ENCODE measurements at places on chromosomes 6 and 20.

DNA sequence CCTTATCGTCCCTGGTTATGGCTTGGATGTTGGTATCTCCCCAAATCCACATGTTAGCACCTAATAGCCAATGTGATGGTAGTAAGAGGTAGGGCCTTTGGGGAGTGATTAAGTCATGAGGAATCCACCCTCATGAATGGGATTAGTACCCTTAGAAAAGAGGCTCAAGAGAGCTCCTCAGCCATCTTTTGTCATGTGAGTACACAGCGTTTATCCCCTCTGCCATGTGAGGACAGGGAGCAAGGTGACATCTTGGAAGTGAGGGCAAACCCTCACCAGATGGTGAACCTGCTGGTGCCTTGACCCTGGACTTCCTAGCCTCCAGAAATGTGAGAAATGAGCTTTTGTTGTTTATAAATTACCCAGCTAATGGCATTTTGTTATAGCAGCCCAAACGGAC lies 16.1 kb upstream of the SIRPB2 start:
- DNase-seq = no peak

GRCh38 chr6:52522655-52523054 lies 54.2 kb downstream of the TRAM2 start:
- DNase-seq = no peak

DNA sequence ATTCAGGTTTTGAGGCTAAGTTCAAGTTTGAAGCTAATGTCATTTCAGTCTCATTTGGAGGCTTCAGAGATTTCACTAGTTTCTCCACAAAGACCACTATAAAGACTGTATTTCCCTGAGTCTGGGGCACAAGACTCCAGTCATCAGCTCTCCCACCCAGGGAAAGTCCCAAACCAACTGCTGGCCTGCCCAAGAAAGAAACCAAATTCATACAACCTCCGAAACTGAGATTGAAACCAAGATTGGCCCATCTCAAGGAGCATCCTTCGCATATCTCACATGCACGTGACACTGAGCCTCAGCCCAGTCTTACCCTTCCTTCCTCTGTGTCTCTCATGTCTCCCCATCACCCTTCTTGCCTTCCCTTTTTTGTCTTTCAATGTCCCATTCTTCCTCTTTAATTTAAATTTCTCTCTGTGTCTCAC lies 3.5 kb upstream of the LTA start:
- DNase-seq = peak; percentile 72

DNA sequence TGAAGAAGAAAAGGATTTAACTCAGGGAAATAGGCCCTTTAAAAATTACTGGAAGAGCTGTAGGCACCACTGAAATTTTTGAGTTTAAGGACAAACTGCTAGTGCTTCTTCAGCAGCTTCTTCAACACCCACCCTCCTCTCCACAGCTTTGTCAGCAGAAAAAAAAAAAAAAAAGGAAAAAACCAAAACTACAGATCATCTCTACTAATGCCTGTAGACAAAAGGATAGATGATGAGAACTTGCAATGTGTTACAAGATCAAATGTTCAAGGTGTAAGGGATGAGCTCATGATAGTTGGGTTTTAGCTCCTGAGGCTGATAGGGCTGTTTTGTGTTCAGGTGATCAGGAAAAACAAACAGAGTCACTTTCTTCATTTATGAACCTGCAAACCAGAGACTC lies 55.2 kb upstream of the PREP start:
- DNase-seq = no peak

GRCh38 chr20:62362590-62362940 lies 4.5 kb downstream of the LAMA5 start:
- DNase-seq = no peak

DNA sequence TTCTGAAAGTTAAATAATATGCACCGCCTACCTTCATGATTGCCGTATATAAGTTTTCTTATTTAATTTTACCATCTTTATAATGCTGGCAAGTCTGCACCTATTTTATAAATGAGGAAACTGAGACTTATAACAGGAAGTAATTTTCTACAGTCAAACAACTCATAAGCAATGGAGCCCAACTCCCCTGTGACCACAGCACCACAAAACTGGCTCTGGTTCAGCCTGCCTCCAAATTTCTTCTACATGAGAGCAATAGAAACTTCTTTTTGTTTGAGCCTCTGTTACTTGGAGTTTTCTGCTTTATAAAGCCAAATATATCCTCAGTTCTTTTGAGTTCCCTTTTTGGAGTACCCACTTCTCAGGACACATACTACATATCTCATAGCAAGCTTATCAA lies 131.1 kb upstream of the HSF2 start:
- no peak for DNase-seq

DNA sequence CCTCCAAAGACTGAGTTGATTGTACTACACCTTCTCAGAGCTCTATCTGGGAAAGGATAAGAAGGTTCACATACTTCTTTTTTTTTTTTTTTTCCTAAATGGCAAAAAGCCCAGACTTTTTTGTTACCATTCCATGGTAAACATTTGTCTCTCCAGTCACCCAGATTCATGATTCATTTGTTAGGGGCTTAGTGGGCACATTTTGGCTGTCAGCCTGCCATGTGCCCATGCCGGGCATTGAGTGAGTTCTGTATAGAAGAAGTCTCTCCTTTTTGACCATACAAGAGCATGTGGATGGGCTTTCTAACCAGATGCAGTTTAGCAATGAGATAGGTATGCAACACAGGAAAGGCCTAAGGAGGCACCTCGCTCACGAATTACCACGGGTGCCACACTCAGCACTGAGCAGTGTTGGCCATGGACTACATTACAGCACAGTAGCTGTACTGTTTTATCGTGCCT lies 447.5 kb upstream of the HSF2 start:
- DNase-seq = no peak

- no peak for DNase-seq
Measured at GRCh38 chr6:93266116-93266817, 153.1 kb downstream of the EPHA7 start.

- peak; percentile 53 for DNase-seq
Measured at GRCh38 chr6:143449714-143450452, 612 bp downstream of the ADAT2 start.

- no peak for DNase-seq
Measured at GRCh38 chr6:28868873-28869272, 54.9 kb downstream of the TRIM27 start.

DNA sequence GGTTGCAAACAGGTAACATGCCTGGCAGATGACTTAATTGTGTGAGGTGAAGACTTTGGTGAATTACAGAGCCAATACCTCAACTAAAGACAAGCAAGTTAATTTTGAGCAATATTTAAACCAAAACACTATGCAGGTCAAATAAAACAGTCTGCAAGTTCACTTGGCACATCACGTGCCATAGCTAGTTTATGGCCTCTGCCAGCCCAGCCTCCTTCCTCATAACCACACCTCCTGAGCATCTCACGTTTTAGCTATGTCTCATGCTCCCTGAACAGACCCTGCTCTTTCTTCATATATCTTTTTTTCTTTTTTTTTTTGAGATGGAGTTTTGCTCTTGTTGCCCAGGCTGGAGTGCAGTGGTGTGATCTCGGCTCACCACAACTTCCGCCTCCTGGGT lies 4.5 kb upstream of the CNBD2 start:
- DNase-seq = no peak

DNA sequence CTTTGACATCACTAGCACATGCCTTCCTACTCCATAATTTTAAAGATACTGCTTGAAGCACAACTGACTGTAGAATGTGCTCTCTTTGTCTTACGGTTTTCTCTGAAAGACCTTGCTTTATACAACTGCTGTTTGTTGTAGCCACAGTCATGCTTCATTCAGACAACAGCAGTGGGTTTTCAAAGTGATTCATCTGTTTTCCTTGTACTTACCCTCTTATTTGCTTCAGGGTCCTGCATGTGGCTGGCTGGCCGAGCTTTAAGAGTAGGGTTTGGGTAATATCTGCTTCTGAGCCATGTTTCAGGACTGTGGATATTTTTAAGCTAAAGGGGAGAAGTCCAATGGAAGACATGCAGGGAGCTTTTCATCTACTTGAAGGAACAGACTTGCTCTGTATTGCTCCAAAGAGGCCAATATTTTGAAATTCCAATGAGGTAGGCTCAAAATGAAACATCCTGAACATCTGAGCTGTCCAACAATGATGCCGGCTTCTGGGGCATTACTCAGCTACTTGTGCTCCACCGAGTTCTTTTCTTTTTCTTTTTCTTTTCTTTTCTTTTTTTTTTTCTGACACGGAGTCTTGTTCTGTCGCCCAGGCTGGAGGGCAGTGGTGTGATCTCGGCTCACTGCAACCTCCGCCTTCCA lies 160.2 kb upstream of the SGK1 start:
- no peak for DNase-seq

GRCh38 chr20:17504898-17505635 lies 26.1 kb downstream of the BFSP1 start:
- DNase-seq = peak; percentile 83

GRCh38 chr20:49386848-49387580 lies 95.5 kb downstream of the KCNB1 start:
- DNase-seq = no peak

DNA sequence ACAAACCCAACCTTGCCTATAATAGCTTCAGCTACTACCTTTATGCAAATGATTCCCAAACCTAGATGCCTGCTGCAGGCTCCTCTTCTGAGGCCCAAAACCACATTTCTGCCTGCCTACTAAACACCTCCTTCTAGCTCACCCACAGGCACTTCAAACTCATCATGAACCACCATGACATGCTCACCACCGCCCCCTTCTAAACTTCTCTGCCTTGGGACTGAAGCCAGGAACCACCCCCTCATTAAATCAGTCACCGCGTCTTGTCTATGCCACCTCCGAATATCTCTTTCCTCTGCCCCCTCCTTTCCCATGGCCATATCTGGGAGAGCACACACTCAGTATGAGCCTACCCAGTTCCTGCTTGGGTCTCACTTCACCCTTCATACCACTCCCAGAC lies 101.2 kb downstream of the SNAP25 start:
- DNase-seq = no peak

GRCh38 chr20:24502661-24503060 lies 33.2 kb downstream of the SYNDIG1 start:
- DNase-seq = no peak

DNA sequence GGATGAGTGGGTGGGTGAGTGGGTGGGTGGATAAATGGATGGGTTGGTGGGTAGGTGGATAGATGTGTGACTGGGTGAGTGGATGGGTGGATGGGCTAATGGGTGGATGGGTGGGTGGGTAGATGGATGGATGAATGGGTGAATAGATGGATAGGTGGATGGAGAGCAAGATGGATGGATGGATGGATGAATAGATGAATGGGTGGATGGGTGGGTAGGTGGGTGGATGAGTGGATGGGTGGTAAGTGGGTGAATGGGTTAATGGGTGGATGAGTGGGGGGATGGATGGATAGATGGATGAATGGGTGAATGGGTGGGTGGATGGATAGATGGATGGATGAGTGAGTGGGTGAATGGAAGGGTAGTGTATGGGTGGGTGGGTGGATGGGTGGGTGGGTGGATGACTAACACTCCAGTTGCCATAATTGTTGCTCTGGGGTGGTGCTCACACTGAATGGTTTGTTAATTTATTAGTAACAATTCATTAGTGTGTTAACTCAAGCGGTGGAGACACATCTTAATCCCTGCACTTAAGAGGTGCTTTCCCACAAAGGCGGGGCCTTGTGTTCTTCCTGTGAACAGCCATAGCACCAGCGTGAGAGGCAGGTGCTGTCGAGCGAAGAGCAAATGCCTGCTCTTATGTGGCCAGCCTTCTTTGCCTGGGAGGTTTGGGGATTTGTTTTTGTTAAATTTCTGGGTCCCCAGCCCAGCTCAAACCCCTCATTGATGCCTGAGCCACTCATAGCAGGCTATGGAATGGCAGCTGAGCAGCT lies 4.9 kb upstream of the APCDD1L start:
- DNase-seq = no peak

DNA sequence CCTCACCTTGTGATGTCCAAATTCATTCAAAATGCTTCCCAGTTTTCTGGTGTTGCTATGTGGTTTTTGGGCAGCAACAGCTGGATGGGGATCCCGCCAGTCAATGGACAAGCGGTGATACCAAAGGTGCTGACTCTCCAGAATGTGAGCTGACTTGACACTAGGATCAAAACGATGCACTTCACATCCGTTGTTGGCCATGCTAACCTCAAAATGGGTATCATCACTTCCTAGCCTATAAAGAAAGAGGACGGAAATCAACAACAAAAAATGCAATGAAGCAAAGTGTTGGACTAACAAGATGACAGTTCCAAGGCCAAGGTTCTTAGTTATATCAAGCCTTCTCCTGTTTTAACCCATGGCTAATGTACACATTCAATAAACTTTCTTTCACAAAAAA lies 59.2 kb downstream of the METTL24 start:
- DNase-seq = peak; percentile 24

DNA sequence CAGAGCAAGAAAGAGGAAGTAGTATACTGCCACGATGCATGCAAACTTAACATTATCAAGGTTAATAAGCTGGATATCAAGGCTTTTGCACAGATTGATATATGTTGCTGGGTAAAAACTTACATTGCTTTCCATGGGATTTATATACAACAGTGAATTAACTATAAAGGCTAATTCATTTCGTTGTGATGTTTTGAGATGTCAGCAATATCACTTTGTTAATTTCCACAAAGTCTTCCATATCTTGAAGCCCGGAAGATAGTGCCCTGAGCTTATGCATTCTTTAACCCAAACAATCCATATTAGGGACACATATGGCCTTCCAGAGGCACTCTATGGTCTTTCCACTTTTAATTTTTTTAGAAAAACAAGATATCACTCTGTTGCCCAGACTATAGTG lies 603.5 kb downstream of the MAFB start:
- DNase-seq = no peak

- DNase-seq = peak; percentile 6
Measured at GRCh38 chr6:6942831-6943230, 164.9 kb upstream of the RREB1 start.

GRCh38 chr20:44967207-44967807 lies 995 bp downstream of the STK4 start:
- peak; percentile 63 for DNase-seq

- no peak for DNase-seq
Measured at GRCh38 chr6:133612459-133612858, 276.5 kb upstream of the TCF21 start.

- no peak for DNase-seq
Measured at GRCh38 chr20:19411811-19412210, 199.4 kb downstream of the SLC24A3 start.

GRCh38 chr6:43724914-43725642 lies 37.5 kb upstream of the MRPS18A start:
- DNase-seq = peak; percentile 68

GRCh38 chr6:25998379-25998778 lies 35.8 kb downstream of the TRIM38 start:
- no peak for DNase-seq

- DNase-seq = no peak
Measured at GRCh38 chr6:116101790-116102189, 1.1 kb downstream of the NT5DC1 start.

DNA sequence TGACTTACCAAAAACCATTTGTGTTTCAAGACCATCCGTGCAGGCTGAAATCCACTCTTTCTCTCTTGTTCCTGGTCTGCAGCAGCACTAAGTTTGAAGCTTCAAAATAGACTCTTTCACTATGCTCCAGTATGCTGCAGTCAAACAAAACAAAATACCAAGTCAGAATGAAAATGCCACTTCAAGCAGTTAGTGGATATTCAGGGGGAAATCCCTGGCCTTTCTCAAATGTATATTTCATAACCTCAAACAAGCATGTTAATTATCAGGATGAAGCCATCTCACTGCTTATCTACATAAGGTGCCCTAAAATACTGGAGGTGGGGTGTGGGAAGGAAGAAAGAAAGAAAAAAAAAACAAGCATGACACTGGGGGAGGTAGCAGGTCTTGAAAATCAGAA lies 103.5 kb downstream of the ATXN1 start:
- no peak for DNase-seq

- DNase-seq = no peak
Measured at GRCh38 chr6:37054171-37054570, 48.7 kb downstream of the FGD2 start.

GRCh38 chr6:33455051-33455450 lies 675 bp downstream of the ZBTB9 start:
- no peak for DNase-seq
